ENCODE measurements at places on chromosomes 4 and X. TPM values are rescaled to one million over a fixed set of nuclear protein-coding genes. Genes with fewer than 3 reads are reported as not detected.
A peak's percentile ranks its signal among the peaks of the same experiment; 100 is the strongest.

Gene CTAG1B
- total RNA-seq: not detected

Gene KLKB1
- 0.74 TPM for total RNA-seq

Gene ASMT
- total RNA-seq: not detected

DNA sequence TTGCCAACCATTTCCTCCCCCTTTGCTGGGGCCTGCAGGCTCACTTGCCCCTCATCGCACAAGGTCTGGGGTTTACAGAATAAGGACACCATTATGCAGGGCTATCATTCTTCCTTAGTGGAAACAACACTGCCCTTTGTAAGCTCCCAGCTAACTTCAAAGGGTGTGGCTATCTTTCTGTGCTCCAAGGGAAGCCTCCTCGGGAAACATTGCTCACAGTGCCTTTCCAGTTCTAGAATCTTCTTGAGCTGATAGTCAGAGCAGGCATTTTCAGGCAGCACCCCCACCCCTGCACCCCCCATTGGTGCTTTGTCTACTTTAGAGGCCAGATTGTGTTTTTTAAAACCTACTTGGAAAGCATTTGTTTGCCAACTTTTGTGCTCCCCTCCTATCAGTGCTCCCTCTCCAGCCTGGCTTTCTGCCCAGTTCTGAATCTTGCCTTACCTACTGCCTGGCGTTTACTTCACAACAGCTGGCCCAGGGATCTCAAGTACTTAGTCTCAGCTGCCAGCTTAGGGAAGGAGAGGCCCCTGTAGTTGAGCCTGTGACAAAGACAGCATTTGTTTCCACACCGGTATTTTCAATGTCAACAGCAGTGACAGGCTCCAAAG lies 53.5 kb downstream of the PLAC1 start:
- peak; percentile 14 for DNase-seq

DNA sequence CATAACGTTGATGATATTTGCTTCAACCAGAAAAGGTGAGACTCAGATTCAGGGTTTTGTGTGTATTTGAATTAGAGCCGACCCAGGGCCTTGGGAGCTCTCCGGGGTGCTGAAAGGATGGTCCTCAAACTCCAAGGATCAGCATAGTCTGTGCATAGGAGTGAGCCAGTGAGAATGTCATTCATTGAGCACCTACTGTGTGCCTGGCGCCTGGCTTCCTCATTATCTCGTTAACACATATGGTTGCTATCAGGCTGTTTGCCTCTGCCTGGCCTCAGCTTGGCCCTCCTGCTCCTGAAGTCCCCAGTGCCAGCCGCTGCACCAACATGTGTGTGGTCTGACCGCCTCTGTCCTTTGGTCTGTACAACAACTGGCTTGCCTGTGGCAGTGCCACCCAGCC lies 25.1 kb upstream of the JAKMIP1 start:
- DNase-seq: no peak

GRCh38 chr4:143383005-143383574 lies 46.4 kb downstream of the GAB1 start:
- no peak for DNase-seq

- no peak for DNase-seq
Measured at GRCh38 chr4:53563824-53564223, 27.5 kb downstream of the LNX1 start.
